ENCODE measurements at places on chromosomes 6 and 20. TPM values are rescaled to one million over a fixed set of nuclear protein-coding genes. Genes with fewer than 3 reads are reported as not detected.

Gene C20orf202
- not detected for total RNA-seq

Gene COL20A1
- 0.05 TPM for total RNA-seq

Gene TIAM2
- 9.1 TPM for total RNA-seq

Gene PHF3
- 52.0 TPM for total RNA-seq

Gene FHL5
- total RNA-seq = not detected

Gene C2
- total RNA-seq = 0.42 TPM

Gene SIRPD
- total RNA-seq = not detected

Gene MUCL3
- total RNA-seq = not detected

Gene RREB1
- 13.1 TPM for total RNA-seq

Gene REV3L
- 23.8 TPM for total RNA-seq

Gene RSPH9
- total RNA-seq = 0.65 TPM

Gene HMGN3
- 18.5 TPM for total RNA-seq

Gene HACE1
- total RNA-seq = 22.3 TPM

Gene FOXP4
- total RNA-seq = 7.2 TPM
